ENCODE measurements at places on chromosomes 1 and 21.

- no peak for DNase-seq
These were observed 39.2 kb downstream of the SYT6 start for GRCh38 chr1:114114185-114115094.

GRCh38 chr1:180157108-180157507, 2.4 kb downstream of the QSOX1 start:
- DNase-seq, result no peak

DNA sequence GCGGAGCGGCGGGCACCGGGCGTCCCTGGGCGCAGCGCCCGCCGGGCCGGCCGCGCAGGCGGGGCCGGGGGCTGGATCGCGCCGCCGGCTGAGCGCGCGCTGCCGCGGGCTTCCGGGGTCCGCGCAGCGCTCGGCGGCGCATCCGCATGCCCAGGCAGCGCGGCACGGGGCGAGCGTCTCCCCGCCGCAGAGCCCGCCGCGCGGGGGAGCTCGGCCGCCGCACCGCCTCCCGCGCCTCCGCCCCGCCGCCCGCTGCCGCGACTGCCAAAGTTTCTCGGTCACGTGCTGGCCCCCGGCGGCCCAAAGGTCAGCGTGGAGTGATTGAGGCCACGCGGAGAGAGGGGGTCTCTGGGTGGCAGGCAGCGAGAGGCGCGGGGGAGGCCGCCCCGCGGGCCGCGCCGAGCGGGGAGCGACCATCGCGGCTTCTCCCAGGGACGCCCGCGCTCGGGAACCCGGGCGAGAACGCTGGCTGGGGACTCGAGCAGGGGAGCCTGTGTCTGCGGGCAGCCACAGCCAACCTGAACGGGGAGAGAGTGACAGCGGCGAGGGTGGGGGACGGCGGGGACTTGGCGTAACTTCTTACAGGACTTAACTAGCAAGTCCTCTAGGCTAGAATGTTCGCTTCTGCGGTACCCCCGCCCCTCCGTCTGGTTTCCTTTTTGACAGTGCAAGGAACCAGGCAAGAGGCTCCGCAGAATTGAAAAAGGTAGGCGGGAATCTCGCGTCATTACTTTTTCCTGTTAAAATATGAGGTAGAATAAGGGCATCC, at the start of gene ILDR2:
ILDR2 (minus strand) TSS at position 180 of the 769 bp plus-strand sequence. CDS start 272 bp downstream, outside the sequence.
- peak; percentile 29 for DNase-seq

DNA sequence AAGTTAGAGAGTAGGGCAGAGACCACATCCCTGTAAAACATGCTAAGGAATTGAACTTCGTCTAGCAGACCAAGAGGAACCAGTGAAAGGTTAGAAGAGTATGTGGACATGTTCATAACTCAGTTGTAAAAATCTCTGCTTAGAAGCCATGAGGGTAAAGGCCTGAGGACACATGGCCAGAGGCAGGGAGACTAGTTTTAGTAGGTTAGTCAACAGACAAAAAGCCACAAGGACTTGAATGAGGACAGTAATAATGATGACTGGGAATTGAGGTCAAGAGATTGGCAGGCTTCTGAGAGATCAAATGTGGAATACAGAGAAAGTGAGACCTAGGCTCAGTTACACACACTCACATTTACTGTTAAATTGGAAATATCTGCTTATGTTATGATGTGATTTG, 205.5 kb upstream of the HOOK1 start:
- DNase-seq, result no peak

DNA sequence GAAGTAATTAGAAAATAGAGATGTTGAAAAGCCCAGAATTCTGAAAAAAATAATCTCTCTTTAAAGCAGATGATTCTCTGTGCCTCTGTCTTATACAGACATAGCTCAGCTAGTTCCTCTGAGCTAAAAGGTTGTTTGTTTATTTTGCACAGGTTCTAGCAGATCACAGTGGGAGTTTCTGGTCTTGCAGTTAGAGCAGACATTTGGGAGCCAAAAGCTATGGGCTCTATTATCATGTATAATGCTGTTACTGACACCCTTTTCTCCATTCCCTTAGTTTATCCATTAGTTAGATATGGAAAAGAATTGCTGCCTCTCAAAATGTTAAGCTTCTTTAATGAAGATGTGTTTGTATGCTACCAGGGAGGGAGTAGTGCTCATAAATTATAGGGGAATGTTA, 20.5 kb upstream of the CD55 start:
- DNase-seq, result no peak

- no peak for DNase-seq
These were observed 24.7 kb upstream of the MYCL start for GRCh38 chr1:39926343-39926793.

GRCh38 chr1:10939654-10940450, 72.6 kb upstream of the TARDBP start:
- no peak for DNase-seq

GRCh38 chr1:10693497-10694273, 102.8 kb downstream of the CASZ1 start:
- DNase-seq, result no peak

DNA sequence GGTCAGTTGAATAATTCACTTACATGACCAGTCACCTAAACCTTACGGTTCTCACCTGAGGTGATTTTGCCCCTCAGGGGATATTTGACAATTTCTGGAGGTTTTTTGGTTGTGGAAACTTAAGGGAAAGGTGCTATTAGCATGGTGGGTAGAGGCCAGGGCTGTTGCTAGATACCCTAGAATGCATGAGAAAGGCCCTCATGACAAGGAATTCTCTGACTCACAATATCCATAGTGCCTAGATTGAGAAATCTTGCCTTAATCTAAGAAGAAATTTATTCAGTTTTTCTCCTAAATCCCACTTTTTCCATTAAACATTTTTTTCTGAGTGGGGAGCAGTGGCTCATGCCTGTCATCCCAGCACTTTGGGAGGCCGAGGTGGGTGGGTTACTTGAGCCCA, 119.7 kb downstream of the TGFB2 start:
- no peak for DNase-seq

- no peak for DNase-seq
These were observed 51.8 kb upstream of the GRIK1 start for GRCh38 chr21:29991624-29992023.

DNA sequence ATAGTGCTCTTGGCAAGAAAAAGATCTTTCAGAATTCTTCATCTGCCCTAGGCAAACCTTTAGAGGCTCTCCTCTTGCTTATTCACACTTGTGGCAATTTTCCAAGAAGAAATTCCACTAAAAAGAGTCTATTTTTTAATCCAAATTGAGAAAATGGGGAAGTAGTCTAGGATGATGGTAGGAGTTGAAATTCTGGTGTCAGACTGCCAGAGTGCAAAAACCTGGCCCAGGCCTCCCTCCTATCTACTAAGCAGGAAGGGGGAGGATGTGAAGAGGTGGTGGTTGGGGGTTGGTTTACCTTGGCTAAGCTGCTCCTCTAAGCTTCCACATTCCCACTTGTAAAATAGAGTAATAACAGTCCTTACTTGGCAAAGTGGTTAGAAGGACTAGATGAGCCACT, 120.6 kb upstream of the KCNJ15 start:
- no peak for DNase-seq

- no peak for DNase-seq
These were observed 39.4 kb downstream of the PLXNA2 start for GRCh38 chr1:208204779-208205178.

DNA sequence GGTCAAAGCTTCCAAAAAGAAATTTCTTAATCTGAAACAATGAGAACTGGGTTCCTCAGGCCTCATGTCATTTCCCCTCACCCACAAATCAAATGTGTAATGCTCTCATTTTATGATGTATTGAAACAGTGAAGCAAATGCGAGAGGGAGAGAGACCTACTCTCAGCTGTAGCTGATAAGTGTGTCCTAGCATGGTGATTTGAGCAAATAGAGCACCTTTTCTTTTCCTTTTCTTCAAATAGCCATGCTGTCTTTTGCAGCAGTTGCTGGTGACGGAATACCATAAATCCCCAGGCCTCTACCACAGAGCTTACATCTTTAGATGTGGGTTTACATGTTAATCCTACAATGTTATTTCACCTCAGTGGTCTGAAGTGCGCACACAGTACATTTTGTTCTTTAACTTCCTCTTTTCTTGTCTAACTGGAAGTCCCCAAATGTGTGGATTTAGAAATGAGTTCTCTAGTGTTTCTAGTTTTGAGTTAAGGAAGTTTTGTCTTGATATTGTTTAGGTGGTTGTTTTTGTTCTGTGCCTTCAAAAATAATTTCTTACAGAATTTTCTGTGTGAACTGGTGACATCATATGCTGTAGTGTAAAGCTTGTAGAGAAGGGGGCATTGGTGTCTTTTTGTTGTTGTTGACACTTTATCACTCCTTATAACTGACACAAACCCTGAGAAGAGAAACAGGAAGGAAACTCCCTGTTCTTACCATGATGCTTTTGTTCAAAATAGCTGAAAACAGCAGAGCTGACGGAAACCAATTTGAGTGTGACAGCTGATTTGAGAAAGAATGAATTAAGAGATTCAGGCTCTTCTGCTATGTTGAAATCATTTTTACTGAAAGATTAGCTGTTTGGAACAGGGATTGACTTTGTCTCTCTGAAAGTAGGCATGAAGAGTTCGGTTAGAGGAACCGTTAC, 12.2 kb downstream of the SMAP2 start:
- no peak for DNase-seq

DNA sequence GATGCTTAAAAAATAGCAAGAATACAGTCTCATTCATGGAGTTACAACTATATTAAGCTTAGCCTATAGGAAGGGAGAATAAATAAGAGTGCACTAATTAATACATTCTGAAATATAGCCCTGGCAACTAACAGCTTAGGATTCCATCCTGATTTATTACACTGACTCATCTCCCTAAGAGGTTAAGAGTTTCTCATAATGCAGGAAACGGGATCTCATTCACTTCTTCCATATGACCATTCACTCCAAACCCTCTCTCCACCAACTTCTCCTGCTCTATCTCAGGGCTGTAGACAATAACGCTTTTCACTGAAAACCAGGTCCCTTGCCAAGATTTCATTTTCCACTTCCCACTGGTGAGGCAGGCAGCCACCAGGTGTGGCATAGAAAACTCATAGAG, 168.5 kb upstream of the PLD5 start:
- DNase-seq, result no peak

DNA sequence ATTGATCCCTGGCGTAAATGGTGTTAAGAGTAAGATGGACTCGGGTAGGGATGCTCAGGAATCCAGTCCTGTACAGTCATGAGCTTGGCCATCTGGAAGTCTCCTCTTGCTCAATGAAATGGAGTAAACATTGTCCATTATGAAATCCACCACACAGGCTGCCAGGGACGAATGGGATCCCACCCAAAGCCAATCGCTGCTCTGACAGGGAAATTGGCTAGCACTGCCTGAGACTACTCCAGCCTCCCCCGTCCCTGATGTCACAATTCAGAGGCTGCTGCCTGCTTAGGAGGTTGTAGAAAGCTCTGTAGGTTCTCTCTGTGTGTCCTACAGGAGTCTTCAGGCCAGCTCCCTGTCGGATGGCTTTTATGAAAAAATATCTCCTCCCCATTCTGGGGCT, at the start of gene HSD11B1:
HSD11B1 (plus strand) TSS at position 263 of the 400 bp plus-strand sequence; CDS start at position 360, 97 bp downstream.
- DNase-seq, result no peak

GRCh38 chr1:41268154-41268770, 26.2 kb upstream of the SCMH1 start:
- DNase-seq, result peak; percentile 78

DNA sequence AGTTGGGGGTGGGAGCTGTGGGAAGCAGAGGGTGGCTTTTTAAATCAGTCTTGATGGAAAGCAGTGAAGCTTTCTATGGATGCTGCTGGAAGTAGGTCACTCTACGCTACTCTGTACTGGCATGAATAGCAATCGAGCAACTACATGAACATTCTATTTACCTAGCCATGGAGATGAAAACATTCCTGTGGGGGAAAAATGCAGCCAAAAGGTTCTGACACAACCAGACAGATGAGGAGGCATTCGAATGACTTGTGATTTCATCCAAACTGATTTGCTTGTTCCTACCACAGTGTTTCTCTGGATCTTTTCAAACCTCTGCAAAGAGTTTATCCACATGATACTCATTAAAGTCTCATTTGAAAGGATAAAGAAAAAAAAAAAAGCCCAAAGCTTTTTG, 95.0 kb downstream of the ASTN1 start:
- no peak for DNase-seq

DNA sequence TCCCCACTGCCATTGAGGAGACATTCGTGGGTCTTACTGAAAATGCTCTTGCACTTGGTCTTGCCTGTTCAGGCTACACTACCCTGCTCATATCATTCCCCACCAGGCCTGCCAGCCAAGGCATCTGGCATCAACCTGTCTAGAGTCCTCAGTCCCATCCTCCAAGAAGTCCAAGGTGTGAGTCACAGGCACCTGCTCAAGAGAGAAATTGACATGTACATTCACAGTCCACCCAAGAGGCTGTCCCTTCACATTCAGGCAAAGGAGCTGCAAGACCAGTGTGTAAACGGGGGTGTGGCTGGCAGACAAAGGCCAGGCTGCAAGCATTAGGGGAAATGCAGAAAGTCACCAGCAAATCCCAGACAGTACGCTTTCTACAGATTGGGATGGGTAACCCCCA, 13.1 kb upstream of the PLA2G2C start:
- DNase-seq, result no peak

GRCh38 chr1:177425199-177425598, 254.4 kb downstream of the BRINP2 start:
- DNase-seq, result no peak

GRCh38 chr1:178048426-178048825, 45.5 kb upstream of the RASAL2 start:
- no peak for DNase-seq

Measured in NCI-H2081 (cell line).